Thoracic aorta (tissue), 2 donors: ENCODE measurements at places on chromosomes 3 and 15.
A peak's percentile ranks its signal among the peaks of the same experiment; 100 is the strongest.

- peak; percentile 67 for DNase-seq
Observed at GRCh38 chr3:9976721-9977709, 9.6 kb downstream of the EMC3 start.

DNA sequence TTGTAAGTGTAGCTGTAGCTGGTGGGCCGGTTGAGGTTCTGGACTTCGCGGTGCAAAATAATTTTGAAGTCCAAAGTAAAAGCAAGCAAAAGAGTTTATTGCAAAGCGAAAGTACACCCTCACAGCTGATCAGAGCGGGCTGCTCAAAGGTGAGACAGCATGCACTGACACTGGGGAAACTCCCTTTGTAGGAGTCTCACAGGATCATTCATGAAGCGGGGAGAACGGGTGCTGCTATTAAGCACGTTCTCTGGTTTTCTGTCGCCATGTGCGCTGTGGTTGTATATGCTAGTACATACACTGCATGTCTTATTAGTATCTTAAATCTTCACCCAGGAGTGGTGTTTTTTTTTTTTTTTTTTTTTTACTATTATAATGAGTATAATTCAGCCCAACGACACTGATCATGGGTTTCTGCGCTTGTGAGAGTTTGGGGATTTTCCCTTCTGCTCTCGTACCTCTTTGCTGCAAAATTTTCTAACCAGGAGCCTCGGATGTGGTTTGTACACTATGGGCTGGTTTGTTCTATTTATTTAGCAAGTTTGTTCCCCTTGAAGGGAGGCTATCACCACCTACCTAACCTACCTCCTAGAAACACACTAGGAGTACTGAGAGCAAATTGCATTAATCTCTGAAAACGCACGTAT, 1.4 kb upstream of the AP4E1 start:
- no peak for DNase-seq

DNA sequence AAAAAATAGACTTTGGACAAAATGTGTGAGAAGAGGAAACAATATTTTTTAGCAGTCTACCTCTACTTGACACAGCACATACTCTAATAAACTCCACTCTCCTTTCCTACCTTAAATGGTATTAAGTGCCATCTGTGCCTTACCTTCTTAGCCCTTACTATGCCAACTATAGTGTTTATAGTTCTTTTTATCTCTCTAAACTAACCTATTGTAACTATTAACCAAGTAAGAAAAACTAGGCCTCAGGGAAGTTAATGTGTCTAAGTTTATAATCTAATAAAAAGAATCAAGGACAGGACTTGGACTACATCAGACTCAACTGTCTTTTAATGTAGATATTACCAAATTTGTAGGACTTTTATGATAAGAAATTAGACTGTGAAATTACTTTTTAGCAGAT, 251.7 kb upstream of the ROBO2 start:
- no peak for DNase-seq

GRCh38 chr15:76575274-76575673, 238.7 kb downstream of the ISL2 start:
- DNase-seq = no peak

DNA sequence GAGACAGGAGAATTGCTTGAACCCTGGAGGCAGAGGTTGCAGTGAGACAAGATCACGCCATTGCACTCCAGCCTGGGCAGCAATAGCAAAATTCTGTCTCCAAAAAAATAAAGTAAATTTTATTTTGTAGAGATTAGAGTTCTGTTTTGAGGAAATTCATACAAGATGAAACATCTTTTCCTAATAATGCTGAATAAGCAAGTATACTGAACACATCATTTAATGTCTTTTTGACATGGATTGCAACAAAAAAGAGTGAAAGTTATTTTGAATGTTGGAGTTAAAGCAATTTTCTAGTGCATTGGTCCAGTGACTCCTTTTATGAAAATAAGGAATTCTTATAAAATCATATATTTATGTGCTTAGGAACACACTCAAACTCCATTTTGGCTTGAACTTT, 20.5 kb downstream of the LCTL start:
- no peak for DNase-seq

- no peak for DNase-seq
Observed at GRCh38 chr15:78930577-78931388, 14.1 kb downstream of the CTSH start.

DNA sequence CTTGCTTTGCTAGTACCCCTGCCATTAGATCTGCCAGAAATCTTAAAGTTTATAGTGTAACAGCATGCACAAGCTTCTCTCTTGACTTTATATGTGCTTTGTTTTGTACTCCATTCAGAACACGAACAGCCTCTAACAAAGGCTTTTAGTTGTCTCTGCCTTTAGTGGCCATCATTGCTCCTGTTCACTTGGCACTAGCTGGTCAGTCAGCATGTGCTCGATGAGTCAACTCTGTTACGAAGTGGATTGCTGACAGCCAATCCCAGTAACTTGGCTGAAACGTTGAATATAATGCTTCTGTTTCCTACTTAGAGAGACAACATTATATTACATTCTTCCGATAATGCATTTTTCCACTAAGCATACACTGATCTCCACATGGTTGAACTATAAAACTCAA, 349.2 kb downstream of the NAALADL2 start:
- DNase-seq = no peak

DNA sequence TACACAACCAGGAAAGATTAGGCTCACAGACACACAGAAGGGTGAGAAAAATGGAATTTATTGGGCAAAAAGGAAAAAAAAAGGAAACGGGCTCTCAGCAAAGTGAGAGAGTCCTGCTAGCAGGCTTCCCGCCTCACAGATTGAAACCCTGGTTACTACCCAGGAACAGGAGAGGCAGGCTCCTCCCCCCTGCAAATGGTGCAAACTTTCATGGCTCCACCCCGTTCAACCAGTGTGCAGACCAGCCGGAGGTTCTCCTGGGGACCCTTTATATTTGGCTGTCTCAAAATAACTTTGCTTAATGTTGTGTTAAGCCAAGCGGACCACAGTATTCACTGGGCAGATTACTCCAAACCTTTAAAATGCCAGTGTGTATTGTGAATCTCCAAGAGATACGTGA, 40.3 kb downstream of the IL1RAP start:
- DNase-seq = no peak

DNA sequence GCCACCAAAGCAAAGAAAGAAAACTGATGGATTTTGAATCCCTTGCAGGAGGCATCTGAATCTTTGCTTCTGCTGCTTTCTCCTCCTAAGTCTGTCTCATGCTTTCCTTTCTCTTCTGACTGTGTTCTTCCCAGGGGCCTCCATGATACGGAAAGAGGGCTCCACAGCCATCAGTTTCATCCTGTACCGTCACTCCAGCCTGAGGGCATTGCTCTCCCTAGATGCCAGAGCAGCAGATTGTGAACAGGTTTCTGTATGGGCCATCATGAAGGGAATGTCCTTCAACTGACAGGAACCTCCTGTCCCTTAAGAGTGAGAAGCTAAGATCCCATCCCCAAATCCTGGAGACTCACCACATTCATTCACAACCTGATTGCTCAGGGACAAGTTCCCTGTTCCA, 59.2 kb downstream of the KBTBD12 start:
- DNase-seq = no peak

DNA sequence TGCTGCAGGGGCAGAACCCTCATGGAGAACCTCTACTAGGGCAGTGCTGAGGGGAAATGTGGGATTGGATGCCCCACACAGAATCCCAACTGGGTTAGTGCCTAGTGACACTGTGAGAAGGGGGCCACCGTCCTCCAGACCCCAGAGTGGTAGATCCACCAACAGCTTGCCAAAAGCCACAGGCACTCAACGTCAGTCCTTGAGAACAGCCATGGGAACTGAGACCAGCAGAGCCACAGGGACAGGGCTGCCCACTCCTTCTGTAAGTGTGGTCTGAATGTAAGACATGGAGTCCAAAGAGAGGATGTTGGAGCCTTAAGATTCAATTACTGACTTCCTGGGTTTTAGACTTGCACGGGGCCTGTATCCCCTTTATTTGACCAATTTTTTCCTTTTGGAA, 1451.5 kb downstream of the SI start:
- DNase-seq = no peak

GRCh38 chr3:97896547-97896946, 74.7 kb downstream of the CRYBG3 start:
- no peak for DNase-seq

DNA sequence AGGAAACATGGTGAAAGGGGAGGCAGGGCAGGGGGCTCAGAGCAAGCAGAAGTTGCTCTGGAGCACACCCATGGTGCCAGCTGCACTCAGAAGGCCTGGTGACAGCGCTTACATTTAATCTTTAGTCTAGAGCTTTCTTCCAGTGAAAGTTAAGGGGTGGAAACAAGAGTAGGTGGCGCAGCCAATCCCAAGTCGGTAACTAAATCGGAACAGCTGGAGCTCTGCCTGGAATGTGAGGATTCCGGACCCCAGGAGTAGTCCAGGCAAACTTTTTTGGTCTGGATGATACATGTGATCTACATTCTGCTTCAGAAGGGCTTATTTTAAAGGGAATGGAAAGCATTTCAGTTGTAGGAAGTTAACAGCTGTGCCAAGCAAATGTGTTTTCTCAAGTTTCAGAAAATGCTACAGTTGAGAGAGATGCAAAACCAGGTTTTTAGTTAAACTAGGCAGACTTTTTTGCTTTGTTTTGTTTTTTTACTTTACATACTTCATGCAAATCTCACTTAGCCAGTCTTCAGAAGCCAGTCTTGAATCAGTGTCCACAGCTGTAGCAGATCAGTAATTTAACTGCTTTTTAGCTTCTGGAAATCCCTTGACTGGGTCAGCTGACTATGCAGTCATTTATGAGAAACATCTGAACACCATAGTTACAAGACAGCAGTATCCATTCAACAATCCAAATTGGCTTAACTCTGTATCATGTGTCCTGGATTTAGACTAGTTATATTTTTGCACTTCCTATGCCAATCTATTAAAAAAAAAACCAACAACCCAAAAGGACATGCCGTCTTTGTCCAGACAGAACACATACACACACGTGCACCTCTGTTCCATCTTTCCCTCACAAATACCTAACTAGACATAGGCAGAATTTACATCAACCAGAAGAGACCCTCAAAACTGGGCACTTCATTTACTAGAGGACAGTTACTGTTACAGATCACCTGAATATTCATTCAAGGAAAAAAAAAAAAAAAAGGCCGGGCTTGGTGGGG, 33.2 kb downstream of the ZNF106 start:
- DNase-seq = peak; percentile 40

DNA sequence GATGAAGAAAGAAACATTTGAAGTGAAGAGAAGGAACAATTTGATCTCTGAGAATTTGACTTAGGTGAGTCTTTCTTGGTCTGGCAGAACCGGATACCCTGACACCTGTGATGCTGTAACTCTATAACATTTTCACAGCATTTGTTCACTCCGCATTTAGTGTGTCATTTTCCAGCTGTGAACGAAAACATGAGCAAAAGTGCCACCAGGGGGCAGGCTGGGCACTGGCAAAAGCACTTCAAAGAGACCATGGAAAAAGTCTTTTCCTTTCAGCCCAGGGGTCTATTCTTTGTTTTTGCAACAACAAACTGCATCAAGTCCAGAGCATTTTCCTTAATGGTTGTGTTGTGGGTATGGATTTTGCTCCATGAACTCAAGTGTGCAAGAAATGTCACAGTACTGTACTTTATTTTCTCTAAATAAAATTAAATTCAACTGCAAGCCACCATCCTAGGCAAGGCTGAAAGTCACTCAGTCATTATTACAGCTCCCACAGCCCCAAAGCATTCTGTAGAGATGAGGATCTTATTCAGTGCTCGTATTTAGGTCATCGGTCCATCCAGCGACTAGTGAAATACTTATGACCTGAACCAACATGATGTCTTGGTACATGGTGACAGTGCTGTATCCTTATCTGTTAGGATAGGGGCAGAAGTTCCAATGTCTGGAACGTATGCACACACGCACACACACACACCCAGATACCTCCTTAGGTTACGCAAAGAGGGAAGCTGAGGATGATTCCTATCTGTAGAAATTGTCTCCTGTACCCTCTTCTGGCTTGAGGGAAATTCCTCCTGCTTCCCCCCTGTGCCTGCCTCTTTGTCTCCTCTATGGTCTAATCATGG, 125.5 kb downstream of the GADL1 start:
- DNase-seq = peak; percentile 9

DNA sequence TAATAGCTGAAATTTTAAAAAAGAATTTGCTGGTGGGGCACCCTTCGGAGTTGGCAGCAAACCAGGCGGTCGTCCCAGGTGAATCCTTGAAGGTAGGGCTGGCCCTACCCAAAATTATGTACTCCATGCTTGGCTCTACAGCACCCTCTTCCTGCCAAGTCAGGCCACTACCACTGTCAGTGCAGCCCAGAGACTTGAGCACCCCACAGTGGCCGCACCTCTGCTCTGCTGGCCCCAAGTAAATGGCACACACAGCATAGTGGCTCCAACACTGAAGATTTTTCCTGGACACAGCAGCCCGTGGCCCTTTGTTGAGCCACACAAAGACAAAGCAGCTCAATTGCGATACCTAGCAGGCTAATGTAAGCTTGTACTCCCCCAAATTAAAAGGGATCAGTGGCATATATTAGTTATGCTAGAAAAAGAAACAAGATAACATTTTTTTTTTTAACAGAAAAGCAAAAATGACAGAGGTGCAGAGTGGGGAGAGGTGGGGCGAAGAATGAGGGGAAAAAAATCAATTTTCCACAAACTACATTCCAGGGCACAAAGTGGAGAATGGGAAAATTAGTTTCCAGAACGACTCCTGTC, 250.5 kb downstream of the UACA start:
- no peak for DNase-seq

GRCh38 chr3:193190146-193190786, 50.8 kb upstream of the PLAAT1 start:
- no peak for DNase-seq

GRCh38 chr3:127608362-127608718, 10.1 kb downstream of the MCM2 start:
- DNase-seq = no peak

- DNase-seq = no peak
Observed at GRCh38 chr15:98734466-98735199, 86.3 kb downstream of the IGF1R start.

GRCh38 chr3:150699068-150699639, 4.6 kb downstream of the ERICH6 start:
- no peak for DNase-seq

DNA sequence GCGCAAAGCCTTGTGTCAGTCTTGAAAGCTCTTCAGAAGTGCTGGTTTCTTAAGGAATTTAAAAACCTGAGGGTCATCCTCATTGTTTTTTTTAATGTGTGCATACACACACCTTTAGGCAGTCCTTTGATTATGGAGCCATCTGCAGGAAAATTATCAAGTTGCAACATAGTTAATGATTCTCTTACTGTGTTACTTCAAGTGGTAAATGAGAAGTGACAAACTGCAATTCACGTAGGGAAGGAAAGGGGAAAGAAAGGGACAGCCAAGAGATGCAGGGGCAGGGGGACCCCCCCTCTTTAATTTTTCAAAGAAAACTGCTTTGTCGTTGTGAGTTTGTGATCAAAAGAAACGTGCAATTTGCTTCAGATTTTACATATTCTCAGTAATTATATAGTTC, 162.4 kb upstream of the CGNL1 start:
- no peak for DNase-seq

GRCh38 chr3:28349469-28350000, 911 bp upstream of the AZI2 start:
- DNase-seq = no peak
